ENCODE measurements at places on chromosomes 1 and 21.
A peak's percentile ranks its signal among the peaks of the same experiment; 100 is the strongest.

DNA sequence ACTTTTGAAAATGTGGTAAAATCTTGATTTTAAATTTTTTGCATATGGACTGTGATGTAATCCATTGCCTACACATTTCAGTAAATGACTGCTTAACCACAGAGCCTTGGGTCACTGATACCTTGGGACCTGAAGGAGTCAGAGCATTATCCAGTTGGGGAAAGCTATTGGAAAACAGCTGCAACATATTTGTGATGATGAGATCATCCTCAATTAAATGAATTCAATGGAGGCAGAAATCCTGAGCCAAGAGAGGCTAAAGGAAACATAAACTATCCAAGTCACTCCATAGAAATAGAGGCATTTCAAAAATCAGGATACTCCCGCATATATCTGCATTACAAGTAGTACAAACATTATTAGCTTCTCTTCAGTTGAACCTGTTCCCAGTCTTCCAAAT is 99.8 kb upstream of the PRMT6 start:
- DNase-seq = no peak

DNA sequence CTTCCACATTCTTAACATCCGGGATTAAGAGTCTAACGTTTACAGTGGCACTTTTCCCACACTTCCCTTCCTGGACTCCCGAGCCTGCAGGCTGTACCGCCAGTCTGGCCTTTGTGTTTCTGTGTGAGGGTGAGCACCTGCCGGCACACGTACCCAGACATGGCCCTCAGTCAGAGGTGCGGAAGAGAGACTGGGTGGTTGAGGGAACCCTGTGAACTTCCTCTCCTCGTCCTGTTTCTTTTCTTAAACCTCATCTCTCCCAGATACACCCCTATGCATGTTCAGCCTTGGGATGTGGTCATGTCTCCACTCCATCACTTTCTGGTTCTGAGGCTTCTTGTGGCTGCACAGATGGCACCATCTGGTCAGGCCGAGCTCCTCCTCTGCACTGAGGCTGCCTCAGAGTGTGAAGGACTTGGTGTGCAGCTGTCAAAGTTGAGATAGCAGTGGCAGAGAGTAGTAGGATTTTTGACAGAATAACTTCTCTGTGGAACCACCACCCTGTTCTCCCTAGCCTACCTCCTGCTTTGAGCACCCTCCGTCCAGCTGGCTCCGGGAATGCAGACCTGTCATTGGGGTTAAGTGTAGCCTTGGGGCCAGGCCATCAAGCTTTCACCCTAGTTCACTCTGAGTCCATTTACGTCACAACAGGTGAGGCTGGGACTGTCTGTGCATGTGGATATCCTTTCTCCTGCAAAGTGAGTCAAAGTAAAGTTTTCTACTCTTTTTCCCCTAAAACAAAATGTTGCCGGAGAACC is 31.4 kb downstream of the VASH2 start:
- DNase-seq = no peak

GRCh38 chr1:232059726-232060374 is 433.3 kb downstream of the DISC1 start:
- no peak for DNase-seq

DNA sequence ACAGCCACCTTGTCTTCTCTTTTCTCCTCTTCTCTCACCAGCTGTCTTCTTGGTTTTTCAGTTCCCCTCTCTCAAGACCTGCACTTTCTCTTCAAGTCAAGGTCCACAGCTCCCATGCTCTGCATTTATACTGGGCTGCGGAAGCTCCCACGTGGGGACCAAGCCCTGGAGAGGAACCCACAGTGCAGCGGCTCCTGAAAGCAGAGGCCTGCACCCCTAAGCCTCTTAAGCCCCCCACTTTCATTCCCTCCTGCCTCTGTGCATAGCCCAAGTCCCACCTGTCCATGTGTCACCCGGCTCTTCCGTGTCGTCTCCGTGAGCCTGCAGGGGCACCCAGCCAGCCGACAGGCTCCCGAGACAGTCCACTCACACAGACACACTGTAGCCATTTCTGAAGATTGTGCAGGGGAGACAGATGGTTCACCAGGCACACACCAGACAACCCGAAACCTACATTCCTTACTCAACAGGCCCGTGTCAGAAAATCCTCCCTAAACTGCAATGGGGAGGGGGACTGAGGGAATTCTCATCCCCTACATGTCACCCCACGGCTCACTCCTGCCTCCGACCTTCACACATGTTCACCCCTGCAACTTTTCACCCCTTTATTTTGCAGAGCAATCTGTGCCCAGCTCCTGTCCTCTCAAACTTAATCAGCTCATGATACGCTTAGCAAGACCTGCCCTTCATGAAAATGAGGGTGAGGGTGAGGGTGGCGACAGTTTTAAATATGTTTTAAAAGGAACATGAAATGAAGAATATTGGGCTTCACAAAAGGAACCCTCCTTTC is 6.3 kb downstream of the MX2 start:
- peak; percentile 35 for DNase-seq

Measured in islet precursor cell (in vitro differentiated cells).